NCI-H510A treated with DMSO at 0.1 percent for 48 hours (cell line): ENCODE measurements at places on chromosomes 7 and 10.

GRCh38 chr7:6917258-6917657 lies 91.2 kb upstream of the CCZ1B start:
- peak; percentile 64 for DNase-seq

DNA sequence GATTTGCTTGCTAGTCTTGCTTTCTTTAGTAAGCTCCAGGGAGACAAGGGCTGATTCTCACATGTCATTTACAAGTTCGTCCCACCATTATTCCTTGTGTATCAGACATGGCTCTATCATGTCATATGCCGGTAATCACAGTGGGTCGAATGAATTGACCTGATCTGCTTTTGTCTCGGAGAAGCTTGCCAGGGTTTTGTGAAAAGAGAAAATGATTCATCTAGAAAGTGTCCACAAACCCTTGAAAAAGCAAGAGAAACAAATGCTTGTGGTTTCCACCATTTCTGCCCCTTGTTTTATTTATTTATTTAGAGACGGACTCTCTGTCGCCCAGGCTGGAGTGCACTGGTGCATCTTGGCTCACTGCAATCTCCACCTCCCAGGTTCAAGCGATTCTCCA lies 278.5 kb downstream of the TCF7L2 start:
- no peak for DNase-seq

- no peak for DNase-seq
These were observed 603 bp upstream of the HECW1 start for GRCh38 chr7:43111630-43112458.

DNA sequence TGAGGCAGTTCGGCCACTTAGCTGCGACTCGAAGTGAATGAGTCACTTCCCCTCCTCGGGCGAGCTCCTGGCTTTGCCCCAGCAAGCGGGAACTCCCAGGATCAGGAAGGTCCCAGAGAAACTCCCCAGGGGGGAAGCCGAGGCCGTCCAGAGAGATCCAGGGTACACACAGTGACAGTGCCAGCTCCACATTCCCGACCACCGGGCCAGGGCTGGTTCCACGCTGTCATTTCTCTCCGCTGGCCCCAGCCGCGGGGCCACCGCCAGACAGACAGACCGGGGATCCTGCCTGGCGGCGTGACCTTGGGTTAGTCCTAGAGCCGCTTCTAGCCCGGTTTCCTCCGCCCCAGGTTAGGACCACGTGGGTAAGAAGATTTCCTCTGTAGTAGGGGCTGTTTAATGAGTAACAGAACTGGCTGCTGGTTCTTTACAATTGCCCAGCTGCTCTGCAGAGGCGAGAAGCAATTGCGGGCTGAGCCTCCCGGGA lies 463 bp upstream of the UPP1 start:
- DNase-seq, result peak; percentile 84

DNA sequence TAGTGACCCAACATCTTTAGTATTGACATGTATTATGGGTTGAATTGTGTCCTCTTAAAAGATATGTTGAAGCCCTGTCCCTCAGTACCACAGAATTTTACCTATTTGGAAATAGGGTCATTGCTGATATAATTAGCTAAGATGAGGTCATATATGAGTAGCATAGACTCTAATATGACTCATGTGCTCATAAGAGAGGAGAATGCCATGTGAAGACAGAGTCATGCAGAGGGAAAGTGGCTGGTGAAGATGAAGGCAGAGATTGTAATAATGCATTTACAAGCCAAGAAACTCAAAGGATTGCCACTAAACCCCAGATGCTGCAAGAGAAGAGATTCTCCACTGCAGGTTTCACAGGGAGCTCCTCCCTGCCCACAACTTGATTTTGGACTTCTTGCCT lies 496.4 kb downstream of the KIF20B start:
- no peak for DNase-seq

DNA sequence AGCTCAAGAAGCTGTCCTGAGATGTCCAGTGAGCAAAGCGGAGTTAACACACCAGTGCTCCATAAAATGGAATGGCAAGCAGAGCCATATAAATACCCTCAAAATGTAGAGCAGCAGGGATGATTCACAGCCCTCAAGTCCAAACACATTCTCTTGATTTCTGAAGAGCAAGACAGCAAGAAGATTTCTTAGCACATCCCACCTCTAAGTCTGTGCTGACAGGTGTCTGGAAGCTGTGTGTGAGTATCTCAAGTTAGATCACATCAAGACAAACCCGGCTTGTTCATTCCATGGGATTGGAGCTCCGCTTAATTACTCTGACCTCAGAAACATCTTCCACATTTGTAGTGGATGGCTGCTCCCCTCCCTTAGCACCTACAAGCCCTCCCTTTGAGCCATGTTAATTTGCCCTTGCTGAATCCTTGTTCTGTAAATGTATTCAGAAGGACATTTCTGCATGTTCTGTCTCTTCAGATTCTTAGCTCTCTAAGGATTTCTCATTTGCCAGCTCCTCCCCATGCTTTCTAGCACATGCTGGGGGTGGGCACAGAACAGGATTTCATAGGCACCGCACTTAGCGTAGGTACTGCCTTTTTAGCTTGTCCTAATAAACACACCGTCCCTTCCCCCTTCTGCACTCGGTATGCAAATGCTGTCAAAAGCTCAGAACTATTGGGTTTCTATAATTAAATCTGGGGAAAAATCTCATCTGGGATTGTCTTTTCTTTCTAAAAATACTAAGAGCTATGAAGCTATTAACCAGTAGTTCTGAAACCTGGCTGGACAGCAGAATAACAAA lies 112.7 kb downstream of the CPXM2 start:
- DNase-seq, result no peak

DNA sequence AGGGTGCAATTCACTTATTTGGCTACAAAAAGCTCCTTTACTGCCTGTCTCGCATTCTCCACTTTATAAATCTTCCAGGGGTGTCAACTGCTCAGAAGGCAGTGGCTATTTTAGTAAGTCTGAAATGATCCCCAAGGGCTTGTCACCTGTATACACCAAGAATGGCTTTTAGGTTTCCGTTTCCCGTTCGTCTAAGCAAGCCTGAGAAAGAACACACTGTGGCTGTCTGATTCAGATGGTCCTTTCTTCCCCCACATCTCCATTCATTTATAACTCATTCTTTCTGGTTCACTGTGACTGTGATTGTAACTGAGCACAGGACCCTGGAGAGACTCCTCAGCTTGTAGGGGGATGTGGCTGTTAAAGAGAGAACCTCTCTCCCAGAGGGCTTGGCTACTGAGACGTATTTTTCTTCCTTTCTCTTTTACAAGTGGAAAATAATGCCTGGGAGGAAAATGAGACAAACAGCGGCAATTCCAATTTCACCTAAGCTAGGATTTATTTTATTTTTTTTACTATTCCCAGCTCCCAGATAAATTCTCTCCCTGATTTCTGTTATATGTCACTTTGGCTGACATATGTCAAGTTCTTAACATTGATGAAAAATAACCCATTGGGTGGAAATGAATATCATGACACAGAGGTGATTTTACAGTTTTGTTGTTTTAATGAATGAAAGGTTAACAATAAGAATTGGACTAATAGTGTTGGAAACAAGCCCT lies 129.3 kb downstream of the FAM107B start:
- DNase-seq, result no peak

GRCh38 chr10:60649485-60650377 lies 128.5 kb upstream of the CDK1 start:
- peak; percentile 45 for DNase-seq

- no peak for DNase-seq
These were observed 4.4 kb downstream of the CDK6 start for GRCh38 chr7:92831716-92832533.

- no peak for DNase-seq
These were observed 134.6 kb downstream of the ARHGAP22 start for GRCh38 chr10:48470115-48470892.

DNA sequence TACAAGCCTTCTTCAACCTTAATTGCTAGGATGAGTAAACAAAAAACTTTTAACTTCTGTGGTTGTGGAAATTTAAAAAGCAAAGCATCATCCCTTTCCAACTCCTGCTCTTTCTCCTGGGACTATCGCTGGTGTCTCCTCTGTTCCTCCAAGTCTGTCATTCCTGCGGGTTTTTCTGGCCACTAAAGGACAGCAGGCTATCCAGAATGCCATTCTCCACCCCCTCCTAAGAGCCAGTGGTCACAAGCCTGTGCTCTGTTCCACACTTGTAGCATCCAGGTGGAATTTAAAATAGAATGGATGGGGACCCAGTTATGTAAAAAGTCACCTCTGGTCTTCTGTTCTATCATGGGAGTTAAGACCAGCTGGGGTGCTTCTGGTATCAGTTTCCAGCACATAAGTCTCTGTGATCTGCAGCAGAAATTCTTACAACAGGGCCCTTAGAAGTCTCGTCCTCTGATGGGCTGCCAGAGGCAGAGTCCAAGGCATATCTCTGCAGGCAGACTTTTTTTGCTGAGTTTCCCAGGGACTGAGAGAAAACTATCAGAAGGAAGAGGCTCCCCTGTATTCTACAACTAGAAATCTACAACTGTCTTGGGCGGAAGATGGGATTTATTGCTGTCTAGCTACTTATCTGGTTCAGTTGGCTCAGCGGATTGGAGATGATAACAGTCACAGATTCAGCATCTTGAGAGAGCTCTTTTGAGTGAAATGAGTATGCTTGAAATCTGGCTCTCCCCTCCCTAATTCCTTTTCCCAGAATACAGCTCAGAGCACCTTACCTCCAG lies 5.1 kb upstream of the WNT16 start:
- DNase-seq, result no peak

DNA sequence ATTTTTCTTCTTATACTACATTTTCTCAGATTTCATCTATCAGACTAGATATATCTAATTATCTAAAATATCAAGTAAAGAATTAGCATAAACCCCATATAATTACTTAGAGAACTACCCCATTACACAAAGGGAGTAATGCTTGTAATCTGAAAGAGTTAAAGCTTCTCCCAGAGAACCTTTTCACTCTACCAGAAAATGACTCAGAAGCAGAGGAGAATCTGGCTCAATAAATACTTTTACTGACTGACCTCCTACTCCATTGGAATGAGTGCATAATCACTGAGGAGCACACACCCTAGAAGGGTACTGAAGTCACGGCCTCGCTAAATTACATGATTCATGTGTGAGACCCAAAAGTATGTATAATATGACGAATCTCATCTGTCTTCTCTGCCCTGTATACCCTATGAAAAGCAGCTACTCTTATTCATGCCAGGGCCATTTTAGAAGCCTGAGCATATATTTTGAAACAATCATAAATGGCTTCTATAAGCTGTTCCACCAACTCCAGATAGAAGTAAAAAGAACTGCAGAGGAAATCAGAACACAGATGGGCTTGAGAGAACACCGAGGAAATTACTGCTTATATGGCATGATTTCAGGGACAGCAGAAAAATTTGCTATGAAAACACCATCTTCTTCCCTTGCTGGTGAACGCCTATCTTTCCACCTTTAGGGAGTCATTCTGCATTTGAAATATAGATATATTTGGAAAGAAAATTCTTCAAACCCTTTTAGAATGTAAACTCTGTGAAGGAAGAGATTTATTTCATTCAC lies 32.7 kb downstream of the DNMBP start:
- DNase-seq, result no peak

DNA sequence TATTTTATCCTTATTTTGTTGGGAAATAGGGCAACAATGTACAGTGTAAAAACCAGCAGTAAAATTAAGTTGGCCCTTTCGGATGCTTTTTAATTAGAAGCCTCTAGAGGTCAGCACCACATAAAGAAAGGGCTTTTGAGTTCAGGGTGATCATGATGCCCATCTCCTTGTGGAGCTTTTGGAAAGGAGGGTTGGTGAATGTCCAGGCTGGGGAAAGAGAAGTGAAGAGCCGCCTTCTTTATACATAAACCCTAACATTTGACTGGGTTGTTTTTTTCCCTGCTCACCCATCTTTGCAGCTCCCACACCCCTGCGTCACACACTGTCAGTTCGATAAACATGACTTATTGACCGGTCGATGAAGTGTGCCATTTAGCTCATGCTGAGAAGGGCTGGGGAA lies 29.8 kb downstream of the MTURN start:
- peak; percentile 77 for DNase-seq

- DNase-seq, result no peak
These were observed 111.9 kb upstream of the RPA3 start for GRCh38 chr7:7830122-7830878.

DNA sequence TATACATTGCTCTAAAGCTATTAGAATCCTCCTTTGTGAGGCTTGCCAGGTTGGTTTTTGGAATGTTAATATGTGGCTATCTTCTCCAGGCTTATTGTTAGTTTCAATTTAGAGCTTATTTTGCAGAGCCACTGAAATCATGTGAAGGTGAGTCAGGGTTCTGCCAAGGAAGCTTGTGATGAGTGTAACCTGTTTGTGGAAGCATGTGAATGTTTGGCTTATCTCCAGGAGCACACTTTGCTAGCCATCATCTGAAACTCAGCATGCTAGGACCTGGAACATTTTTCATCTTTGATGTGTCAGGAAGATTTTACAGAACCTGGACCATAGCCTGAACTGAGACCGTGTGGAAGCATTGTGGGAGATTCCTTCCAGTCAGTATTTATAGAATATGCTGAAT lies 197.3 kb downstream of the PPP1R9A start:
- no peak for DNase-seq

- no peak for DNase-seq
These were observed 77.0 kb downstream of the ZMIZ1 start for GRCh38 chr10:79145517-79146470.

DNA sequence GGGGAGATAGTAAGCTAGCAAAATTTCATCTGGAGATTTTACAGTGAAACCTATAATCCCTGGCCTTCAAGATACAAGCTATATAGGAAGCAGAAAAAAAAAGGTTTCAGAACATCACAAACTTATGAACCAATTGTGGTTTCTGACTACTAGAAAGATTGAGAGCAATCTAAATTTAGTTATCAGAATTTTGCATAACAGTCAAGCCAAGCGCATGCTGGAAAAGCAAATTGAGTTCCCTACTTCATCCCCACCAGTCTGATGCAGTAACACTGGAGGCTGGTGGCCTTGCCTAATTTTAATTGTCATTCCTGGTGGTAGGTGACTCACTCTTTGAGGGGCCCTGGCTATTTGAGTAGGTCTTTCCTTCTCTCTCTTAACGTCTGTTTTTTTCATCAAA lies 46.3 kb upstream of the ELMO1 start:
- DNase-seq, result no peak

GRCh38 chr7:48976253-48976652 lies 51.9 kb downstream of the CDC14C start:
- no peak for DNase-seq

GRCh38 chr10:42488416-42488815 lies 150.0 kb downstream of the ZNF33B start:
- DNase-seq, result no peak

- DNase-seq, result no peak
These were observed 37.4 kb downstream of the PTPRE start for GRCh38 chr10:127944256-127944655.

DNA sequence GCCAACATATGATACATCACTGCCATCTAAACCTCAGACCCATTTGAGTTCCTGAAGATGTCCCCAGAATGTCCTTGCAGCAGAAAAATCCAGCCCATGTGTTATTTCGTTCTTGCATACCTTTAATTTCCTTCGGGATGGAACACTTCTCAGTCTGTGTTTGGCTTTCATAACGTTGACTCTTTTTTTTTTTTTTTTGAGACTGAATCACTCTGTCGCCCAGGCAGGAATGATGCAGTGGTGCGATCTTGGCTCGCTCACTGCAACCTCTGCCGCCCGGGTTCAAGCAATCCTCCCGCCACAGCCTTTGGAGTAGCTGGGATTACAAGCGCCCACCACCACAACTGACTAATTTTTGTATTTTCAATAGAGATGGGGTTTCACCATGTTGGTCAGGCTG lies 148.8 kb upstream of the TNRC18 start:
- no peak for DNase-seq
